ENCODE measurements at places on chromosomes 3 and 15.

DNA sequence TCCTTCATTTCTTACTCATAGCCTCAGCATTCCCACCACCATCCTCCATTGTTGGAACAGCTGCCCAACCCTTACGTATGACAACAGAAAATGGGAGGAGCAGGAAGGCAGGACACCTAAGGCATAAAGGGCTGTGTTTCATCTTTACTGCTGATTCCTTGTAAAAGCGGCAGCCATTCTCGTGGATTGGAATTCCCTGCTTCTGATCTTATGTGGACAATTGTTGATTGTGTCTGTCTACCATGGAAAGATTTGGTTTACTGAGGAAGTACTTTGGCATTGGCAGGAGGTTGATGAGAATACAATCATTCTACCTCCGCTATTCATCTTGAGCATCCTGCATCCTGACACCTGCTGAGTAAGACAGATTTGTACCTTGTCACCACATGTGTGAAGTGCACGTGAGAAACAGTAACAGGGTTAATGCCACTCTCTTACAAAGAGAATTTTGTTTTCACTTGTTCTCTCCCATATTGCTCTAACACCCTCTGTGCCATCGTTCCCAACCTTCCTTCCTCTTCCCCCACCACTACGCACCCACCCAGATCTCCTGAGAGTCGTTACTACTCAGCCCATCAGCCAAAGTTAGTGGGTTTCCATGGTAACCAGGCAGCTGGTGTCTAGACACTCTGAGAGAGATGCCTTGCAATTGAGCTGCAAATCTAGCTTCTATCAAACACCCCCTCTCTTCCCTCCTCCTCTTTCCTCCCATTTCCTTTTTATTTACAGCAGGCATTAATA lies 75.7 kb downstream of the GAP43 start:
- no peak for DNase-seq

- DNase-seq = no peak
These were observed 17.6 kb downstream of the GALK2 start for GRCh38 chr15:49187549-49188245.

GRCh38 chr15:75153565-75154276 lies 48.0 kb upstream of the C15orf39 start:
- DNase-seq = no peak

- DNase-seq = no peak
These were observed 118.8 kb downstream of the ADAMTS9 start for GRCh38 chr3:64568895-64569517.

DNA sequence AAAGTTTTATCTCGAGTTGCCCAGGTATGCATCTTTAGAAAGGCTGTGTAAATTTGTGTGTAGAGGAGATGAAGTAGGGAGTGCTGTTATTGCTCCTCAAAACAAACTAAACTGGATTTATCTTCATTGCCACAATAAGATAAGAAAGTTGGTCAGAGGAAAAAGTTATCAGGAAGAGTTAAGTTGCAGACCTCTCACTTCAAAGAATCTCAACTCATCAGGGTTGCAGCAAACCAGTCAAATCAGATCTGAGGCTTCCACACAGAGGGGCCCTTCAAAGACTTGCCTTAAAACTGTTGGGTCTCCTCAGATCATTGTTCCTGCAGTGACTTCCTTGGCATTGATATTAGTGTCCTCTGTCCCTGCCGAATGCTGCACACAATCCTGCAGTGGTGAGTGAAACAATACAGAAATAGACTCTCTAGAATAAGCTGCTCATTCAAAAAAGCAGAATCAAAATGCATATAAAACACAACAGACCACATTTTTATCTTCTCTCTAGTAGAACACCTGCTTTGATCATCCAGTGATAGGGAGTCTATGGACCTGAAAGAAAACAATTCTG lies 191.2 kb upstream of the CBLB start:
- no peak for DNase-seq

GRCh38 chr15:93027413-93027812 lies 61.6 kb downstream of the RGMA start:
- no peak for DNase-seq

GRCh38 chr3:128128251-128128650 lies 4.6 kb upstream of the RUVBL1 start:
- no peak for DNase-seq

DNA sequence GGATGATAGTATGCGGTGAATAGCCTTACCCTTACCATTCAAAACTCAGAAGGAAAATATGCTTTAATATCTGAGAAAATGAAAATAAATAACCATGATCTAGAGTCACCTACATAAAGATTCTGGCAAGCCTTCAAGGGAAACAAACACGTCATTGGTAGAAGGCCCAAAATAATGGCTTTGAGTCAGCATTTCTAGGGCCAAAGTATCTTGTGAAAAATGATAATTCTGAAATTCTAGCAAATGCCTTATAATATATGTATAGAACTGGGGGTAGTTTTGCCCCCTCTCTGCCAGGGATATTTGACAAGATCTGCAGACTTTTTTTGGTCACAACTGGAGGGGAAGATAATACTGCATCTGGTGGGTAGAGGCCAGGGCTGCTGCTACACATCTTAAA lies 15.4 kb downstream of the PLSCR1 start:
- DNase-seq = no peak
